ENCODE measurements at places on chromosomes 1 and 21. TPM values are rescaled to one million over a fixed set of nuclear protein-coding genes. Genes with fewer than 3 reads are reported as not detected.

Gene PTAFR
- 0.03 TPM for total RNA-seq

Gene NBPF10
- 2.8 TPM for total RNA-seq

Gene HHIPL2
- total RNA-seq, result 0.23 TPM

Gene POU2F1
- 7.5 TPM for total RNA-seq

Gene KCNA3
- 0.07 TPM for total RNA-seq

Gene RNU1-4
- total RNA-seq, result under 0.01 TPM

Gene FBXO2
- 3.4 TPM for total RNA-seq

Gene GNB1
- 162 TPM for total RNA-seq

Gene RAB3B
- total RNA-seq, result 37.1 TPM

Gene RGS18
- total RNA-seq, result 0.07 TPM

Gene HSD11B1
- 9.6 TPM for total RNA-seq

Gene CELA2A
- not detected for total RNA-seq

Gene TGFB2
- total RNA-seq, result 56.9 TPM

Gene LMOD1
- 22.2 TPM for total RNA-seq

Gene RIMKLA
- total RNA-seq, result 0.20 TPM
